ENCODE measurements at places on chromosomes 6 and 20.

DNA sequence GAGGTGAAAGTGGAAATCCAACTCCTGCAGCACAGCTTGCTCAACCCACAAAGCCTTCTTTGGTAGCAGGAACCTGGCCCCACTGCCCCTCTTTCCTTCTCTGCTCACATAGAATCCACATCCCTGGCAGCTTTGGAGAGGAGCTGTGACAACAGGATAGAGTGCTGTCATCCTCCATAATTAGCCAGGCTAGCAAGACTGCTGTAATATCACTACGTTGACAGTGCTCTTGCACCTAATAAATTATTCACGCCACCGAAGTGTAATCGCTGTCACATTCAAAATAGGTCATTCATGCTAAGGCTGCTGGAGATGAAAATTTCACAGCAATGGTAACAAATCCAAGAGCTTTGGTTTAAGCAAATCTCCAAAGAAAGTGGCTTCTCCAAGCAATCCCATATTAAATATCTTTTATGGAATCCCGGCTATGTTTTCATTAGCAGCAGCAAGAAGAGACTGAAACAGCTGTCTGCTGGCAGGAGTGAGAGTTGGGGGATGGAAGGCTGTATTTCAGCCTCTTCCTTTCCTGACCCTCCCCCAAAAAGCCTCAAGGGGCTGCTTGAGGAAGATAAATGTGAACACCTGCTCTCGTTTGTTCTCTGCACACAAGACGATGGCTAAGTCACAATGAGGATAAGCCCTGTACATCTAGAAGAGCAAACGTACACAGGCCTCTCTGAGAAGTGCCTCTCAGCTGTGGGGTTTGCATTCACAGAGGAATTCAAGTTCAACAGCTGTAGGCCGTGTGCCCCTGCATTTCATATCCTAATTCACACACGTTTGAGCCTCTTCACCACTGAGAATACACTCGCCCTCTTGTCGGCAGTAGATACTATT lies 16.5 kb downstream of the RIPOR2 start:
- no peak for DNase-seq

DNA sequence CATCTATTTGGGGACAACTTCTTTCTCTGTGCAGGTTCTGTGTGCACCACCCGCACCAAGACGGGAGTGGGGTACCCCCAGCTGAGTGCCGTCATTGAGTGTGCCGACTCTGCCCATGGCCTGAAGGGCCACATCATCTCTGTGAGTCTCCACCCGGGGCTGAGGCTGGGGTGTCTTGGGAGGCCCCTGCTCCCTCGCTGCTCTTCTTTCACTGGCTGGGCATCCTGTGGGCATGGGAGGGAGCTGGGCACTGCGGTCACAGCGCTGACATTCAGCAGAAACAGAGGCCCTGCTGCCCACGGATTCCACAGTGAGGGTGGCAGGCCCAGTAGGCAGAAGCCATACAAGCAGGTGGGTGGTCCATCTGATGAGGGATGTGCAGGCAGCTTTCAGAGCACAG lies 40.4 kb downstream of the GMPR start:
- no peak for DNase-seq

DNA sequence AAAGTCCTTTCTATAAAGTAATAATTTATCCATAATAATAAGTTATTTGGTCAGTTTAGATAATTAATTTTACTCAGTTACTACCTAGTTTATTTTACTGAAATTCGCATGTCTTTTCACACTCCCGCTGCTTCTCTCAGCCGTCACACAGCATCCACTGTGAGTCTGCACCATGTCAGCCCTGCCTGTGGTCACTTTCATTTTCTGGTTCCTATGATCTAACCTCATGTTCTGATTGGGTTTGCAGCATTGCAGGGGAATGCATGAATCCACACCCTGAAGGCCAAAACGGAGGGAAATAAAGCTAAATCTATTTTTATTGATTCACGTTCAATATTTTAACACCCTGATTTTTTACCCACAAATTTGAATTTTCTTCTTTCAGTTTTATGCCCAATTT lies 47.4 kb downstream of the PDE10A start:
- no peak for DNase-seq

DNA sequence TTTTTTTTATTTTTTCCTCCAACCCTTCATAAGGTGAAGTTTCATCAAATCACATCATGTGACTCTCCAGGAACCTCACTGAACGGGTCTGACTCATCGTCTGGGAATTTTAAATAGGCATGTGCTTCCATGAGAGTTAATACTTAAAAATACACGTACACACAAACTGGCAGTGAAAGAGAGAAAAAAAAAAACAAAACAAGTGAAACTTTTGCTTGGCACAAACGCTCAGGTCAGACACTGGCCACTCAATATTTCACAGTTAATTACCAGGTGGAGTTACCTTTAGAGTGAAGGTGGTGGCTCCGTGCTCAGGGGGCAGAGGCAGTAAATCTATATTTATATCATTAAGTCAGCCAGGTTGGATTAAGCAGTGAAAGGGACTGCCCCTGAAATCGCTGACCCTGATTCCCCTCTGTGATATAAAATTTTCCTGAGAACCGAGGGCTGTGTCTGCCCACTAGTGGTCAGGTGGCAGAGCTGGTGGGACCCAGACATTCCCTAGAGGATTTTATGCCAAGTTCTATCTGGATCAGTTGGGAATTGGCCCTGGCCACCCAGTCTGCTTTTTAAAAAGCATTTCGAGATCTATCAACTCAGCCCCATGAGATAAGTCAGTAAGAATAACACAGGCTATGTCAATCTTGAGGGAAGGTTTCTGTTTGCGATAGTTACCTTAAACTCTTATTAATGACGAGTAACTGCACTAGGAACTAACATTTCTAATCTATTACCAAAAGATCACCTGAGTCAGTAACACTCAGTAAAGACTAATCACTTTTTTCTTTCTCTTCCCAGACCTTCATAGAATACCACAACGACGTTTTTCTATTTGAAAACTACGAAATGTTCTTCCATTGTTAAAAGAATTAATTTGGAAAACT lies 259.1 kb downstream of the HDGFL1 start:
- no peak for DNase-seq

DNA sequence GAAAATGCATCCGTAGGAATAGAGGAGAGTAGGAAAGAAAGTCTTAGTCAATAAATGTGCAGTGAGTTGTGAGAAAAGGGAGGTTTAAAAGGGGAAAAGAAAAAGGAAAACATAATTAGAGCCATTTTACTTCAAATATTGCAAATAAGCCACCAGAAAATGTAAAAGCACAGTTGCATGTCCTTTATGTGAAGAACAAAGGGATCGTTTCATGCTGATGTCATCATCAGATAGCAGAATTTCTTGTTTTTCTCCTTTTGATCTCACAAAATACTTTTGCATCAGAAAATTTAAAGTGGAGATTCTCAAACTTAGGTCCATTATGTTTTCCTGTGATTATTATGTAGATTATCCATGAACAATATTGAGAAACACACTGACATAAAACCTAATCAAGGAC lies 166.7 kb downstream of the HAO1 start:
- no peak for DNase-seq

DNA sequence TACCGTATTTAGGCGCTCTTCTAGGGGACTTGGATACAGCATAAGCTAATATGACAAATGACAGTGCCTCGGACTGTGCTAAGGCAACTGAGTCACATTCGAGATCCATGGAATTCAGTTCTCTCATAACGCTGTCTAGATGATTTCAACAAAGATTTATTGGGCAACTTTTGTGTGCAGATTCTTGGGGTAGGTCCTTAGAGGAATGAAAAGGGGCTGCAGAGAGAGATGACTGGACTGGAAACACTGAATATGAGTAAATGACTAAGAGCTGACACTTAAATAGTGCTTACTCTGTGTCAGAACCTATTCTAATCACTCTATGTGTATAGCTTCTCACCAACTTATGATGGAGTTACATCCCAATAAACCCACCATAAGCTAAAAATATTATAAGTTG lies 36.4 kb upstream of the MARCKS start:
- DNase-seq, result no peak

GRCh38 chr6:46773201-46773855 lies 19.9 kb upstream of the MEP1A start:
- no peak for DNase-seq

- DNase-seq, result no peak
These were observed 116.4 kb downstream of the COL9A1 start for GRCh38 chr6:70186461-70186860.

DNA sequence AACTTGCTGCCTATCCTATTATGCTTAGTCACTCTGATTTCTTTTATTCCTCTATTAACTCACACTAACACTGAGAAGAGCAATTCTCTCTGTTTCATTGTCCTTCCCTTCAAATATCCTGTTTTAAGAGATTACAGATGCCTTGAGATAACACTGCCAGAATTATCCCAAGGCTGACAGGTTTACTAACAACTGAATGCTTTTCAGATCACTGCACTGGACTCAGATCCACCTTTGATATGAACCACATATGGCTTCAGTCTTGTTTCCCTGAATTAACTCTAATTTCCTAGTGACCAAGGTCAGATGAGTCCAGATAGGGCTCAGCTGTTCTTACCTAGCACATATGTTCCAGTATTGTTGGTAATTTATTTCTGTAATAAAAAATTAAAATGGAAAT lies 633.1 kb downstream of the GRIK2 start:
- DNase-seq, result no peak

DNA sequence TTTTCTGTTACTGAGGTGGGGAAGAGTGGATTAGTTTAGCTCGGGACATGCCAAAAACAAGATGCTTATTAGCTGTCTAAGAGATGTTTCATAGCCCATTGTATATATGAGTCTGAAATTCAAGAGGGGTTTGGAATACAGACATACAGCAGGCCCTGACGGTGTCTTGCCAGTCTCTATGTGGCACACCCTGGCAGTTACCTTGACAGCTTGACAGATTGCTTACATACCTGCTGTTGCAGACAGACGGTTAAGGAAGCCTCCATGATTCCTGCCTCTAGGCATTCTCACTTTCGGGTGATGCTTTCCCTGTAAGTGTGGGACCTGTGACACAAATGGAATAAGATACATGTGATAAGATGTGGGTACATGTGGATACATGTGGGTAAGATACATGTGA lies 95.0 kb downstream of the QRSL1 start:
- DNase-seq, result no peak

- no peak for DNase-seq
These were observed 90.0 kb upstream of the INSM1 start for GRCh38 chr20:20277894-20278335.

GRCh38 chr20:10180651-10181235 lies 37.9 kb upstream of the SNAP25 start:
- DNase-seq, result no peak

GRCh38 chr20:42652266-42652665 lies 537.4 kb downstream of the PTPRT start:
- DNase-seq, result no peak

DNA sequence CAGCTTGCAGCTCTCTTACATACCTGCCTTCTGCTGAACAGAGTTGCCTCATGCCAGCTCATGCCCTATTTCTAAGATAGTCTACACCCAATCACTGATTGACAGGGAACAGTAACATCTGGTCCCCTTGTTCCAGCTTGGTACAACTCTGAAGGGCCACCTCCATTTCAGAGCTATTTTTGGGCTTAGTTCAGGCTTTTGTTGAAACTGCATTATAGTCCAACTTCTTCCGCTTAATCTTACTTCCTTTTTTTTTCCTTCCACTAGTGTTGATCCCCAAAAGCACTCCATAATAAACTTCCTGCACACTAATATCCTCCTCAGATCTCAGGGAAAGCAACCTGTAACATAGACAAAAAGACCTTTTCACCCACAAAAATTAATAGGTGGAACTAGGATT lies 65.7 kb upstream of the TNFRSF21 start:
- DNase-seq, result no peak

Data from stimulated activated CD4-positive, alpha-beta T cell treated with anti-CD3 and anti-CD28 coated beads, Interleukin-4, amount 100 ng/mL, for 48 hours (primary cell).